T-helper 17 cell (primary cell): ENCODE measurements at places on chromosomes 5 and 9.

- H3K4me1 ChIP-seq, result peaks cover 3% of the 10 kb centered on the region
- no peak for DNase-seq
- no peak overlapping the region for H3K27ac ChIP-seq
- no peaks in the 10 kb centered on the region for H3K27me3 ChIP-seq
Observed at GRCh38 chr9:134319306-134320125, 6.7 kb upstream of the RXRA start.

- no peaks in the 10 kb centered on the region for H3K27me3 ChIP-seq
- no peak overlapping the region for H3K4me3 ChIP-seq
- no peaks in the 10 kb centered on the region for H3K4me1 ChIP-seq
- H3K27ac ChIP-seq, result no peak overlapping the region
Observed at GRCh38 chr9:65449423-65449822, 164.4 kb upstream of the FOXD4L5 start.

GRCh38 chr5:158154226-158155005 is 295.5 kb upstream of the CLINT1 start:
- H3K27me3 ChIP-seq, result peaks cover 43% of the 10 kb centered on the region
- peaks cover 2% of the 10 kb centered on the region for H3K4me1 ChIP-seq
- DNase-seq, result no peak
- no peak overlapping the region for H3K27ac ChIP-seq

GRCh38 chr9:100540327-100540726 is 37.6 kb upstream of the CAVIN4 start:
- H3K27ac ChIP-seq, result no peak overlapping the region
- no peak overlapping the region for H3K4me3 ChIP-seq
- no peaks in the 10 kb centered on the region for H3K27me3 ChIP-seq
- no peak for DNase-seq

DNA sequence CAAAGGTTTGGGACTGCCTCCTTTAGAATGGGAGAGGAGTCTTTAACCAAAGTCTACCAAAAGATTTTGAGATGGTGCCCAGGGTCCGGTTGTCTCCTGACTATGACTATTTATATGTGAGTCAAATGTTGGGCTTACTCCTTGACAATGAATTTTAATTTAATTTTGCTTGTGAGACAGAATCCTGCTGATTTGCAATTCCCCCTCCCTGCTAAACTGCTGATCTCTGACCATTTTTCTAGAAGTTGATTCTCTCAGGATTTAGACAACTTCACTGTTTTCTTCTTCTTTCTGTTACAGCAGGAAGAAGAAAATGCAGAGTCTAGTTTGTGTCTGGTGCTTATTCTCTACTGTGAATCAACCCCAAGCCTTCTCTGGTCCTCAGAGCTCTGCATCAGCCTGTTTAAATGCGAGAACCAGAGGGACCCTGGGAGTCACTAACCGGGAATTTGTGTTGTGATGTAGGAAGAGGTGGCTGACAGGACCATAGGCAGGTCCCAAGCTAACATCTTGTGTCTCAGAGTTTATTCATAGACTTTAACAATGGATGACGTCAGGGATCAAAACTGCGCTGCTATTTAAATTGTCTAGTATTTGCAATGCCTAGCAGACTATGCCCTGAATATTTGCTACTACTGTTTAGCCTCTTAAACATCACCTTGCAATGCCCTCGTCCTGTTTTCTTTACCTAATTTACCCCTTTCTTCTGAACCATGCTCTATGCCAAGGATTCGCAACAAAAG is 124.0 kb upstream of the TAF11L2 start:
- H3K4me1 ChIP-seq, result no peaks in the 10 kb centered on the region
- H3K27me3 ChIP-seq, result no peaks in the 10 kb centered on the region
- H3K27ac ChIP-seq, result no peak overlapping the region
- no peak overlapping the region for H3K4me3 ChIP-seq
- DNase-seq, result no peak

- H3K4me1 ChIP-seq, result no peaks in the 10 kb centered on the region
- H3K36me3 ChIP-seq, result no peaks in the 10 kb centered on the region
- no peak overlapping the region for H3K4me3 ChIP-seq
Observed at GRCh38 chr9:17810317-17810716, 231.5 kb downstream of the SH3GL2 start.

GRCh38 chr5:157479166-157479565 is 19.2 kb downstream of the NIPAL4 start:
- no peak for DNase-seq
- peak overlapping the region; percentile 25 for H3K4me3 ChIP-seq
- peak overlapping the region; percentile 91 for H3K27ac ChIP-seq
- peaks cover 10% of the 10 kb centered on the region for H3K36me3 ChIP-seq
- no peaks in the 10 kb centered on the region for H3K27me3 ChIP-seq

- peaks cover 9% of the 10 kb centered on the region for H3K36me3 ChIP-seq
- peaks cover 43% of the 10 kb centered on the region for H3K27me3 ChIP-seq
- no peak for DNase-seq
Observed at GRCh38 chr9:37373621-37374020, 48.9 kb upstream of the GRHPR start.

- peak overlapping the region; percentile 21 for H3K27ac ChIP-seq
- no peak overlapping the region for H3K4me3 ChIP-seq
- H3K36me3 ChIP-seq, result peaks cover 13% of the 10 kb centered on the region
- H3K27me3 ChIP-seq, result no peaks in the 10 kb centered on the region
- H3K4me1 ChIP-seq, result peaks cover 13% of the 10 kb centered on the region
Observed at GRCh38 chr9:131167146-131167692, 41.8 kb downstream of the NUP214 start.

DNA sequence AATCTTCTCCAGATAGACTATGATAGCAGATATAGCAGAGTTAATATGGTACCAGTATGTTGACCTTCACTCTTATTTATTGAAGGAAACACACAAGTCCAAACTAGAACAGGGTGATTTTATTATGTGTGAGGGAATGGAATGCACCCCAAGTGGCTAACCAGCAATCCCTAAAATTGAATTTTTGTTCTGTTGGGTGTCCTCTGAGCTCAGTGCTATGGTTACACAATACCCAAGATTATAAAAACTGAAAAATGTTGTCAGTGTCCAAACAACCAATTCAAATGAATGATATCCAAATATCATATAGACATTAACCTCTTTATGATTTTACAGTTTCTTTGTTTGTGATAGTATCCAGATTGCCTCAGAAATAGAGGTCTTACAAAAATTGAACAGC is 60.9 kb downstream of the NNT start:
- no peak for DNase-seq
- H3K36me3 ChIP-seq, result peaks cover 12% of the 10 kb centered on the region
- peaks cover 5% of the 10 kb centered on the region for H3K4me1 ChIP-seq
- no peak overlapping the region for H3K27ac ChIP-seq
- no peak overlapping the region for H3K4me3 ChIP-seq

DNA sequence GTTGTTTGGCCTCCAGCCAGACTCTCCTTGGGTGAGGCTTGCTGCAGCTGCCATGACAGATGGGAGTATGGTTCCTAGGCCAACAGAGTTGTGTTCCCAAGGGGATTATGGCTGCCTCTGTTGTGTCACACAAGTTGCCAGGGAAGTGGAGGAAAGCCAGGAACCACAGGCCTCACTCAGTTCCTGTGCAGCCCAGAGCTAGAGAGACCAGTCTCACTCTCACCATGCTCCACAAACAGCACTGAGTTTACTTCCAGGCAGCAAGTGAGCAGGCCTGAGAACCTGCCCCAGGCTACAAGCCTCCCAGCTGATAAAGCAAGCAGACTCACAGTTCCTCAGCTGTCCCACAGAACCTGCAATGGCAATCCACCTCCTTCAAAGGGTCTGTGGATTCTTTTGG is 273.6 kb upstream of the TAS2R1 start:
- H3K27me3 ChIP-seq, result no peaks in the 10 kb centered on the region
- no peak for DNase-seq
- H3K36me3 ChIP-seq, result no peaks in the 10 kb centered on the region
- H3K27ac ChIP-seq, result no peak overlapping the region

DNA sequence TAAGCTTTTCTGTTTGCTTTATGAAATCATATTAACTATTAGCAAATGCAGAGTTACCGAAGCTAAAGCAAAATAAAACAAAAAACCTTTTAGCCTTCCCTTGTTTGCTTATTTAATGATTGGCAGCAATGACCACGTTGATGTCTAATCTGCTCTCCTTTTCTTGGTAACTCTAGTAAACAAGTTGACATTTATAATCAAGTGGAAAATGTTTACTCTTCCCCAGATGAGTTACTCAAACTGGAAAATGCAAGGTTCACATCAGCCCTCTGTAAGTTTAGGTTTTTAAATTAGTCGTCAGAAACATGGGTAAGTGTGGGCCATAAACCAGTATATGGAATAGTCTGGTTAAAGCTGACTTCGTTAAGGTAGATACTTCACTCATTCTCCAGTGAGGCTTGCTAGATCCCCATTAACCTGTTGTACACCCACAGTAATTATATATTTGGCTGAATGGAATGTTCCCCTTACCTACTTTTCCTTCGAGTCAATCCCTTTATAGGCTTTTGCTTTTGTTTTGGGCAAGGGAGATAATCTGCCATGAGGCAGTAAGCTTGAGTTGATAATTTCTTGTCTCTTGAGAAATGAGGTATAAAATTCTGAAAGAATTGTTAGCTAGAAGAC is 100.9 kb downstream of the GDNF start:
- H3K27ac ChIP-seq, result no peak overlapping the region
- peaks cover 6% of the 10 kb centered on the region for H3K36me3 ChIP-seq
- H3K4me1 ChIP-seq, result peaks cover 8% of the 10 kb centered on the region
- H3K27me3 ChIP-seq, result no peaks in the 10 kb centered on the region

DNA sequence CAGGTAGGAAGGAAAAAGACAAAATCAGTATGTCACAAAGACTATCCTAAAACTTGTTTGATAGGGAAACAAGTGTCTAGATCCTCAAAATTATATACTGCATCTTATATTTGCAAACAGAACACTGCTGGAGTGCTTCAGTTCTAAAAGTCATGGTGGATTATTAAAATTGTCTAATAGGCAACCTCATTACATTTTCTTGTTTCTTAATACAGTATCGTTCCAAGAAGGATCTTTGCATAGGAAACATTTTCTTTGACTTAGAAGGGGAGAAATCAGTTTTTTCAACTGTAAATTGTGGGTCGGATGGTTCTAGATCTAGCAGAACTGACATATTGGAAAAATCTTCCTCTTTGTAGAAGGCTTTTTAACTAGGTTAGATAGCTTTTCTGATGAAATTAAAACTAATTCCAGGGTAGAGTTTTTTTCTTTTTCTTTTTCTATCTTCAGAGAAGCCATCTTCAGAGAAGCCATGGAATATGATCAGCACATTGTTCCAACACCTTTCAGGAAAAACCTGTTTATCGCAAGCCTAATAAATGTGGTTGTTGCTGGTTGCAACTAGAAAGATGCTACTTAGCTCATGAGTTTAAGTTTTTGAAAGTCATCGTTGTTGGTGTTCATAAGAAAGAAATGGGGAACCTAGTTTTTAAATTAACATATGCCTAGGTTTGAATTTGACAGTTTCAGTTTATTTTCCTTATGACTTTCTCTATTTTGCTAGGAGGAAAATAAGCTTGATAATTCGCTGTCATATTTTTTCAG is 7.4 kb downstream of the CPEB4 start:
- no peak overlapping the region for H3K4me3 ChIP-seq
- no peak for DNase-seq
- H3K36me3 ChIP-seq, result no peaks in the 10 kb centered on the region
- H3K27me3 ChIP-seq, result no peaks in the 10 kb centered on the region

GRCh38 chr9:86062845-86063693 is 36.3 kb downstream of the GOLM1 start:
- H3K27me3 ChIP-seq, result peaks cover 21% of the 10 kb centered on the region
- no peak overlapping the region for H3K4me3 ChIP-seq
- H3K27ac ChIP-seq, result no peak overlapping the region

GRCh38 chr5:166551384-166551783 is 1740.1 kb upstream of the WWC1 start:
- H3K27me3 ChIP-seq, result no peaks in the 10 kb centered on the region
- H3K36me3 ChIP-seq, result no peaks in the 10 kb centered on the region
- H3K4me3 ChIP-seq, result no peak overlapping the region
- H3K4me1 ChIP-seq, result no peaks in the 10 kb centered on the region
